Activated T-cell treated with anti-CD3 and anti-CD28 coated beads, Interleukin-2, amount 50 U/mL, for 72 hours (primary cell): ENCODE measurements at places on chromosomes 2 and 18. TPM values are rescaled to one million over a fixed set of nuclear protein-coding genes. Genes with fewer than 3 reads are reported as not detected.
A peak's percentile ranks its signal among the peaks of the same experiment; 100 is the strongest.

Gene EDAR
- total RNA-seq, result 1.4 TPM

Gene TAF4B
- 32.4 TPM for total RNA-seq

Gene FEV
- not detected for total RNA-seq

Gene SERPINB7
- not detected for total RNA-seq

Gene LRATD1
- not detected for total RNA-seq

Gene LAMA1
- total RNA-seq, result not detected

Gene CRYBA2
- total RNA-seq, result not detected

Gene SERPINB10
- 1.5 TPM for total RNA-seq

Gene CYP1B1
- 9.5 TPM for total RNA-seq

Gene TDRD15
- not detected for total RNA-seq

Gene ABCA12
- total RNA-seq, result 0.02 TPM

Gene DCC
- not detected for total RNA-seq

Gene ASB3
- 29.6 TPM for total RNA-seq

DNA sequence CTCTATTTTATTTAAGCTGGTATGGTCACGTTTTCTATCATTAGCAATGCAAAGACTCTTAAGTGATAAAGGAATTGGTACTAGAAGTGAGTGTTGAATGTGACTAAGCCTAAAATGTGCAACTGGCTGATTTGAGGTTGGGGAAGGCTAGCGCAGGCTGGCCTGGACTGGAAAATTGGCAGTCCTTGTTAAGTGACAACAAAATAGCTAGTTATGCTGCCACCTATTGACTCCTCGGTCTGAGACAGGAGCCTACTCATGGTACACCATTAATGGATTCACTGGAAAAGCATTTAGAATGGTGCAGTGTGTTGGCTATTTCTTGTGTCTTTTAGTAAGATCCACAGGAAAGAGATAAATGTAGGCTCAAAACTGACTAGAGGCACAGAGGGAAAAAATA is 5.7 kb upstream of the WIPF1 start:
- no peak overlapping the region for H3K4me3 ChIP-seq
- peaks cover 11% of the 10 kb centered on the region for H3K36me3 ChIP-seq
- peaks cover 95% of the 10 kb centered on the region for H3K4me1 ChIP-seq
- no peaks in the 10 kb centered on the region for H3K27me3 ChIP-seq
- peak overlapping the region; percentile 83 for H3K27ac ChIP-seq

DNA sequence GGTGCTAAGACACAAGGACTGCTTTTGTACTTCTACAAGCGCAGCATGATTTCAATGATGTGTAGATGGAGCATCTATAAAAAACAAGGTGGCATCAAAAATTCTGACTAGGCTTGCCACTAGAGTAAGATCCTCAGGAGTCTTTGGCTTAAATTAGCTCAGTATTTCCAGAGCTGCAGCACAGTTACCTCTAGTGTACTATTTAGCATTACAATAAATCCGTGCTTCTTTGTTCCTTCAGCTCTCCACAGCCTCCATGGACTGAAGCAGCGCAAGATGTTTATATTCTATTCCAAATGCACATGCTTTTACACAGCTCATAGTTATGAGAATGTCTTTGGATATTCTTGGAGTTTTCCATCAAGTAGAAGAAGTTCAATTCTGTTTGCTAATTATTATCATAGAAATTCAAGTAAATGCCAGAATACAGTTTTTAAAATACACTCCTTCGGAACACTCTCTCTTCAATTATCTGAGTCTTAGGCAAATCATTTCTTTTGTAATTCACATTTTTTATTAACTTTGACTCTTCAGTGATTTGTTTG is 1133.0 kb upstream of the LRRTM1 start:
- H3K4me1 ChIP-seq, result no peaks in the 10 kb centered on the region
- no peak overlapping the region for H3K27ac ChIP-seq
- H3K27me3 ChIP-seq, result no peaks in the 10 kb centered on the region
- H3K4me3 ChIP-seq, result no peak overlapping the region
- DNase-seq, result no peak
- no peaks in the 10 kb centered on the region for H3K36me3 ChIP-seq

DNA sequence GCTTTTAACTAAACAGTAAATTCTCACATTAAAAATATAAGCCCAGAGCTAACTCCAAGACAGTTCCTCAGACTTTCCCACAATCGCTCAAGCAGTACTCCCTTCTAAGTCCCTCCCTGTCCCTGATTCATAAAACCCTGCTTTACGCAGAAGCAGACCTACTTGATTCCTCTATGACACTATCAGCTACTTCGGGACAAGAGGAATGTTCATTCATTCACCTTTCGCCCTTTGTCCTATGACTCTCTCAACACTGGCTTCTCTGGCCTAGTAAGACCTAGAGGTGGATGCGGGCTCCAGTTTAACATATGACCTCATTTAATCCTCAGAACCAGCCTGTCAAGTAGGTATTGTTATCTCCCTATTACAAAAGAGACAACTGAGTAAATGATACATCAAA is 10.2 kb downstream of the LPIN2 start:
- H3K4me1 ChIP-seq, result peaks cover 71% of the 10 kb centered on the region
- H3K36me3 ChIP-seq, result peaks cover 30% of the 10 kb centered on the region
- H3K27me3 ChIP-seq, result no peaks in the 10 kb centered on the region
- no peak overlapping the region for H3K4me3 ChIP-seq
- peak overlapping the region; percentile 10 for H3K27ac ChIP-seq

- no peak overlapping the region for H3K4me3 ChIP-seq
- peaks cover 35% of the 10 kb centered on the region for H3K4me1 ChIP-seq
- H3K27ac ChIP-seq, result no peak overlapping the region
- no peaks in the 10 kb centered on the region for H3K36me3 ChIP-seq
Observed at GRCh38 chr18:59957957-59958356, 58.2 kb downstream of the PMAIP1 start.

DNA sequence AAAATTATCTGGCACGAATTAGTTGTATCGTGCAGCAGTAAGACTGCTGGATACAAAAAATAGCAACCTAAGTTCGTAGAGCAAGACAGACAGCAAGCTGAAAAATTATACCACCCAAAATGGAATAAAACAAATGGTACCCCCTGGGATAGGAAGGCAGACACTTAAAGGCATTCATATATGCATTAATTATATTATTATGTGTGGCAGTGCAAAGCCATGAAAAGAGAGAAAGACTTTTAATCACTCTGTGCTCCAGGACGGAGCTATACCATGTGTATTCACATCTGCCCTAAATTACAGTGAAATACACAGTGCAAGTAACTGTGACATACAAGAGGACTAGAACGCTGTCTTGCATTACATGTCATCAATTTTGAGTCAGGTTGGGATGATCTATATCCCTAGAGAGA is 235.9 kb downstream of the GULP1 start:
- DNase-seq, result no peak
- H3K4me3 ChIP-seq, result no peak overlapping the region
- no peaks in the 10 kb centered on the region for H3K4me1 ChIP-seq
- no peaks in the 10 kb centered on the region for H3K36me3 ChIP-seq
- no peak overlapping the region for H3K27ac ChIP-seq

DNA sequence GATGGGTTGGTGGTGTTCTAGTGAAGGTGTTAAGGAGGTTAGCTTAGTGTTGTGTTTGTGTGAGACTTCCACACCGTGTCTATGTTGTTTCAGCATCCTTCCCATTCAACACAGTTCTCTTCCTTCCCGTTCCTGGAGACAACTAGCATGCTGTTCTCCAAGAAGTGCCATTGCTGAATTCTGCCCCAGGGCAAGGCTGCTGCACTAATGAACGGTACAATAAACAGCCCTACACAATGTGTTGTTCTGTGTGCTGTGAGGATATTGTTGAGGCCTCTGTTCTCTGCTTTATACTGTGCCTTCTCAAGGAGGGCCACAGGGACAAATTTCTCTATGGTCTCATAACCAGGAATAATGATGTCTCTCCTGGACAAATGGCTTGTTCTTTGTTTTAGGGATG is 39.8 kb upstream of the ZEB2 start:
- no peak overlapping the region for H3K27ac ChIP-seq
- H3K27me3 ChIP-seq, result peaks cover 19% of the 10 kb centered on the region
- H3K4me3 ChIP-seq, result no peak overlapping the region
- no peaks in the 10 kb centered on the region for H3K36me3 ChIP-seq
- H3K4me1 ChIP-seq, result no peaks in the 10 kb centered on the region

GRCh38 chr18:10093445-10093844 is 179.6 kb downstream of the VAPA start:
- H3K4me3 ChIP-seq, result no peak overlapping the region
- peaks cover 14% of the 10 kb centered on the region for H3K27me3 ChIP-seq
- no peak overlapping the region for H3K27ac ChIP-seq

- no peak for DNase-seq
- H3K27ac ChIP-seq, result no peak overlapping the region
- no peak overlapping the region for H3K4me3 ChIP-seq
- no peaks in the 10 kb centered on the region for H3K4me1 ChIP-seq
- peaks cover 15% of the 10 kb centered on the region for H3K27me3 ChIP-seq
Observed at GRCh38 chr2:32904751-32905150, 42.0 kb upstream of the LTBP1 start.

DNA sequence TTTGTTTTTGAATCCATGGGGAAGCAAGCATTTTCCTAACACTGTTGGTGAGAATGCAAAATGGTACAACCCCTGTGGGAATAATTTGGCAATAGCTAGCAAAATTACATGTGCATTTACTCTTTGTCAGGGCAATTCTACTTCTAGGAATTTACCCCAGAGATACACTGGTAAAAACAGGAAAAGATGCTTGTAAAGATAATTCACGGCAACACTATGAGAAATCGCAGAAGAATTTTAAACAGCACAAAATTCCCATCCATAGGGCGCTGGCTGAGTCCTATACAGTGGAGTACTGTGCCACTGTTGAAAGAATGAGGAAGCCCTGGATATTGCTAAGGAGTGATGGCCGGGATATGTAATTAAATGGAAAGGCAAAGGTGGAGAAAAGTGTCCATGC is 75.8 kb downstream of the DGKD start:
- DNase-seq, result no peak
- peaks cover 9% of the 10 kb centered on the region for H3K36me3 ChIP-seq
- no peaks in the 10 kb centered on the region for H3K27me3 ChIP-seq
- H3K27ac ChIP-seq, result peak overlapping the region; percentile 59

- H3K27me3 ChIP-seq, result no peaks in the 10 kb centered on the region
- H3K4me1 ChIP-seq, result peaks cover 45% of the 10 kb centered on the region
- H3K4me3 ChIP-seq, result no peak overlapping the region
- no peak overlapping the region for H3K27ac ChIP-seq
Observed at GRCh38 chr2:102149644-102150455, 7.3 kb downstream of the IL1R1 start.

DNA sequence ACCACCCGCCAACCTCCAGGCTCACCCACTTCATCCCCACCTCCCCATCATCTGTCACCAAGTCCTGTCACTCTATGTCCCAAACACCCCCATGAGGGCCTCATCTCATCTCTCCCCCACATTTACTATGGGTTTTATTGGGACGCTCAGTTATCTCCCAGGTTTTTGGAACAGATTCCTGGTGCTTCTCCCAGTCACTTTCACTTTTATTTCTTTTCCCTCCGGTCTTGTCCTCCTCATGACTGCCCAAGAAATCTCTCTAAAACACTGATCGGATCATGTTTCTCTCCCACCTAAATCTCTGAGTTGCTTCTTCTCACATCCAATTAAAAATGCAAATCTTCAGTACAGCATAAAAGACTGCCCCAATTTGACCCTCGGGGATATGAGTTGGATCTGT is 273.1 kb downstream of the PHLPP1 start:
- no peaks in the 10 kb centered on the region for H3K36me3 ChIP-seq
- H3K27me3 ChIP-seq, result peaks cover 3% of the 10 kb centered on the region
- H3K4me3 ChIP-seq, result no peak overlapping the region
- no peak overlapping the region for H3K27ac ChIP-seq

GRCh38 chr2:163348857-163349380 is 386.9 kb downstream of the FIGN start:
- no peak for DNase-seq
- H3K4me1 ChIP-seq, result no peaks in the 10 kb centered on the region
- peak overlapping the region; percentile 36 for H3K4me3 ChIP-seq

DNA sequence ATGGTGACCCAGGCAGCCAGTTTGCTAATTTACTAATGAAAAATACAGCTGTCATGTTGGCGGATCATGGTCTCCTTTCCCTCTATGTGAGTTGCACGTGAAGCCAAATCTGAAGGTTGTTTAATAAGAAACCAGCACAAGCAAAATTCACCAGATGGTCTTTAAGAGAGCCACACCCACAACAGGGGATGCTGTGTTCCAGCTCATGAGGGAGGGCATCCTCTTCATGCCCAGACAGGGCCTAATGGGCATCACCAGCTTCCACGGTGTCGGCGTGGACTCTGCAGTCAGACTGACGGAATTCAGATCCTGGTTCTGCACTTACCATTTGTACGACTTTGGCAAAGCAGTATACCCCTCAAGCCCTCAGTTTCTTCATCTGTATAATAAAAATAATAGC is 39.9 kb downstream of the TMEM247 start:
- H3K27me3 ChIP-seq, result no peaks in the 10 kb centered on the region
- H3K4me3 ChIP-seq, result no peak overlapping the region
